Thymus (tissue), 14 donors: ENCODE measurements at places on chromosomes 12 and 14.

GRCh38 chr12:72274931-72275330, 2.8 kb downstream of the TRHDE start:
- no peak for DNase-seq

GRCh38 chr12:5102806-5103205, 59.1 kb downstream of the KCNA5 start:
- DNase-seq: no peak

GRCh38 chr14:62736048-62737043, 308.9 kb downstream of the KCNH5 start:
- DNase-seq: no peak

- DNase-seq: no peak
These were observed 31.3 kb upstream of the LALBA start for GRCh38 chr12:48601013-48601756.

DNA sequence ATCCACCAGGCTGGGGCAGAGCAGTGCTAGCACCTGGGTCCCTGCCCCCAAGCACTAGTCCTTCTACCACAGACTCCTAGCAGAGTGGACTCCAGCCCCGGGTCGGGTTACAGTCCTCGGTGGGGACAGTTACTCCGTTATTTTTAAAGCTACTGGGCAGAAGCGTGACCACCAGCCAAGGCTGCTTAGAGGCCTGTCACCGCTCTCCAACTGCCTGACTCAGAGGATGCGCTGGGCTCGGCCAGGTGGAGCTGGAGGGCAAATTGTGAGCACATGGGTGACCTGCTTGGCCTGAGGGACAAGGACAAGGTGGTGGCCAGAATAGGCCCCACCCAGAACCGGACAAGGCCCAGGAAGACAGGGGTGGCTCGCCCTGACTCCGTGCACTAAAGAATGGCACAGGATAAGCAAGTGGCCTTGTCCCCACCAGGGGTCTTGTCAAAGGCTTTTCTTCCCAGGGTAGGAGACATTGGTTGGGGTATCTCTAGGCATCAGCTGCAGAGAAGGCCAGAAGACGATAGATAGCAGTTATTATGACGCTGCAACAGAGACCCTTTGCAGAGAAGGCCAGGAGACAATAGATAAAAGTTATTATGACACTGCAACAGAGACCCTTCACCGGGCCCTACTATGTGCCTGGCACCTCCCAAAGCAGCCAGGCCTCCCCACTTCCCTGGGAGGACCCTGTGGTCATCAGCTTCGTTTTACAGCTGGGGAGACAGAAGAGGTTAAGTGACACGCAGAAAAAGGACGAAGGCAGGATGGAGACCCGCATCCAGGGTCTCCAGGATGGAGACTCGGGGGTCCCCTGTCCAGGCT, 1.6 kb downstream of the ABCB9 start:
- DNase-seq: no peak
